ENCODE measurements at places on chromosomes 6 and 20. TPM values are rescaled to one million over a fixed set of nuclear protein-coding genes. Genes with fewer than 3 reads are reported as not detected.

ZNF391 gene
- total RNA-seq = 0.39 TPM

DUSP15 gene
- total RNA-seq = not detected

ZBTB46 gene
- 0.32 TPM for total RNA-seq

GPX5 gene
- total RNA-seq = not detected

THBS2 gene
- total RNA-seq = not detected

KIF25 gene
- total RNA-seq = not detected
